ENCODE measurements at places on chromosomes 1 and 21.

- no peak for DNase-seq
Measured at GRCh38 chr1:188423073-188423472, 1594.3 kb downstream of the PLA2G4A start.

DNA sequence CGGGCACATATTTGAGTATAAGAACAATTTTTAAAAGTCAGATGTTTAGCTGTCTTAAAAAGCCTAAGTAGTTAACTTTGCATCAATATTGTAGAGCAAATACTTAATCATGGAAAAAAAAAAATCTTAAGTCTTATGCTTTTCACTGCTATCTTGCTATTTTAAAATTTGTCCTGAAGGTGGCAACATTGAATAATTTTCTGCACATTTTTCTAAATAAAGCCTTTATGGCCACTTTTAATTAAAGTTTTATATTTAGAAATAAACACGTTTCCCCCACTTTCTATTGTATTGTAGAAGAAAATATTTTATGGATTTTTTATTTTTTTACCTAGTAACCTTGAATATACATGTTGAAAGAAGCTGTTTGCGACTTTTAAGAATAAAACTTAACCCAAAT is 198.8 kb downstream of the AMY1C start:
- DNase-seq = no peak

GRCh38 chr1:205122489-205122882 is 708 bp upstream of the RBBP5 start:
- DNase-seq = no peak

GRCh38 chr1:32077451-32077850 is 4.7 kb downstream of the TMEM39B start:
- no peak for DNase-seq

- DNase-seq = no peak
Measured at GRCh38 chr1:6016191-6016865, 24.1 kb upstream of the NPHP4 start.

- no peak for DNase-seq
Measured at GRCh38 chr1:3292868-3293562, 161.4 kb upstream of the ARHGEF16 start.

DNA sequence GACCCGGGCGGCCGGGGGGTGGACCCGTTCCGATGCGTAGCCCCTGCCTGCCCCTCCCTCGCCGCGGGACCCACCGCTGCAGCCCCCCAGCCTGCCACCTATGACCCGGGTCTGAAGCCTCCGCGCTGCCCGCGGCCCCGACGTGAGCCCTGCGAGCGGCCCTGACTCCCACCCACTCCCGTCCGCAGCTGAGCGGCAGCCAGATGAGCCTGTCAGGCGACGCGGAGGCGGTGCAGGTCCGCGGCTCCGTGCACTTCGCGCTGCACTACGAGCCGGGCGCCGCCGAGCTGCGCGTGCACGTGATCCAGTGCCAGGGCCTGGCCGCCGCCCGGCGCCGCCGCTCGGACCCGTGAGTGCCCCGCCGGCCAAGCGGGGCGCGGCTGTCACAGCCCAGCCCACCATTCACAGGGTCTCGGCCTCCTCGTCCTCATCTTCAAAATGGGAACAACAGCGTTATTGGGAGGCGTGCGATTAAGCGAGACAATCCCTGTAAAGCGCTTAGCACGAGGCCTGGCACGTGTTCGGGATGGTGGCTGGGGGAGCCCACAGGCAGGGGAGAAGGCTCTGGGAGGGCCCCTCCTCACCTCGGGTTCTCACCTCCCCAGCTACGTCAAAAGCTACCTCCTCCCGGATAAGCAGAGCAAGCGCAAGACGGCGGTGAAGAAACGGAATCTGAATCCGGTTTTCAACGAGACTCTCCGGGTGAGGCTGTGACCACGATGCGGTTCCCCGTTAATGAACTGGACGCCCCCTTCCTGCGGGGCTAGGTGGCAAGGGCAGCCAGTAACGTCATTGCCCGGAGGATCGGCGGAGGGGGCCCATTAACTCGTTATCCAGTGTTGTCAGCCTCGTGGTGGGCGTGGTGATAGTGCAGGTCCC is 8.2 kb downstream of the SYTL1 start:
- no peak for DNase-seq

DNA sequence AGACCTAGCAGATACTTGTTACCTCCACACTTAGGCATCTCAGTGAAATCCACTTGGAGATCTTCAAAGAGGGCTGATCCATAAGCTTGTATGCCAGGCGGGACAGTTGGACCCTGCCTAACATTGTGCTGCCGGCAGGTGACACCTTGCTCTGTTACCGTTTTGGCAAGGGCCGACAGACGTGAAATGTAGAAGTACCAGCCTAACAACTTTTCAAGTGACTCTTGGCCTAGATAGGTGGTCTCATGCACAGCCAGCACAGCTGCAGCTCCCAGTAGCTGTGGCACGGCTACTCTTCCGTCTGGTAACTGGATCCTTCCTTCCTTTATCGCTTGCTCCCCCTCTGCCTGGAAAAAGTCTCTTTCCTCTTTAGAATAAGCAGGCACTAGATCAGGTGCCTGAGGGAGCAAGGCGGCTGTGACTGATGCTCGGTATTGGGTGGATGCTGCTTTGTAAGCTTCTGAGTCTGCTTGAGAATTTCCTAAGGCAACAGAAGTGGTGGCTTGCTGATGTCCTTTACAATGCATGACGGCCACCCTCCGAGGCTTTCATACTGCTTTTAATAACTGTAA is 713.5 kb downstream of the AMY1C start:
- DNase-seq = no peak

DNA sequence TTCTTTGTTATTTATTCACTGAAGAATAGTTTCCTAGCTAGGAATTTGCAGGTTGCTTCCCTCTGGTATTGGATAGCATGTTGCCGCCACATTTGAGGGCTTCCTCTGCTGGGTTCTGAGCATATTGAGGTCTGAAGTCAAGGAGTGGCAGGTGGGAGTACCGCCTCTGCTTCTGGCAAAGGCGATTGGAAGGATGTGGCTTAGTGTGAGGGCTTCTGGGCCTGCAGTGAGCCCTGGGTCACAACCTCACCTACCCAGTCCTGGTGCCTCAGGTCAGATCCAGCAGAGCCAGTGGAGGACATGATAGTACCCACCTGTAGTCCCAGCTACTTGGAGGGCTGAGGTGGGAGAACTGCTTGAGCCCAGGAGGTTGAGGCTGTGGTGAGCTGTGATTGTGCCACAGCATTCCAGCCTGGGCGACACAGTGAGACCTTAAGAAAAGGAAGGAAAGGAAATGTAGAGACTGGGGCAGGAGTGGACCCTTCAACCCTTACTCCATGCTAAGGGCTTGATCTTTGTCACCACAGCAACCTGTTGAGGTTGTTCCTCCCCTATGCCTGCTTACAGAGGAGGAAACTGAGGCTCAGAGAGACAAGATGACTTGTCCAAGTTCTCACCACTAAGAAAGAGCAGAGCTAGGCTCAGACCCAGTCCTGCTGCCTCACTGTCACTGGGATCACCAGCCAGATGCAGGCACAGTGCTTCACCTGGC is 22.8 kb downstream of the A3GALT2 start:
- no peak for DNase-seq

GRCh38 chr1:214216779-214217178 is 64.2 kb upstream of the SMYD2 start:
- no peak for DNase-seq

GRCh38 chr1:33410091-33410701 is 20.7 kb downstream of the PHC2 start:
- DNase-seq = no peak

GRCh38 chr1:12553963-12554362 is 64.0 kb downstream of the DHRS3 start:
- DNase-seq = no peak

GRCh38 chr1:118944133-118944532 is 44.0 kb downstream of the TBX15 start:
- DNase-seq = no peak

DNA sequence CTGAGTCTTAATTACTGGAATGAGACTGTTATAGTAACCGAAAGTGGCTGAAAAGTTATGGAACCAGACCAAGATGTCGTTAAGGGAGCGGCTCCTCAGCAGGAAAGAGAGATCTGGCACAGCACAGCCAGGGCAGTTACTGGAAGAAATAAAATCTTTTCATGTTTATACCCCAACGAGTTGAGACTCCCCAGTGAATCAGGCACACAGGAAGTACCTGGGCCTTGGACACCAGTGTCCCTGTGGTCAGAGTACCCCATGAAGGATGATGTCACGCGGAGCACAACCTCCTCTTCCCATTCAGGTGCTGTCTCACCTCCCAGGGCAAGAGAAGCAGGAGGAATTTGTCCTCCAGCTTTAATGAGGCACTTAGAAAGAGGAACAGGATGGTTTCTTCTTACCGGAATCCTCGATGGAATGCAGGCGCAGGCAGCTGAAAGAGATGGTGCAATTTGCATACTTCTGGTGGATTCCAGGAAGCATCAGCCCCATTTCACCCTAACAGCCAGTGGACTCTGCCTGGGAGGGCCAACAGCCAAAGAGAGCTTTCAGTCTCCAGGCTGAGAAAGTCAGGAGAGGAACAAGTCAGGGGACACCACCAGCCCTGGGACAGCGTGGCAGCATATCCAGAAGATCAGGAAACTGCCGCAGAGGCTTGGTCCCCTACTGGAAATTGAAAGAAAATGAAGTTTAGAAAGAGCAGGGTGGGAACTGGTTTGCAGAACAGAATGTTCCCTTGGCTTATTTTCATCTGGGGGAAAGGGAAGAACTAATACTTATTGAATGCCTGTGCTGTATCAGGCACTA is 35.9 kb upstream of the CTTNBP2NL start:
- no peak for DNase-seq

DNA sequence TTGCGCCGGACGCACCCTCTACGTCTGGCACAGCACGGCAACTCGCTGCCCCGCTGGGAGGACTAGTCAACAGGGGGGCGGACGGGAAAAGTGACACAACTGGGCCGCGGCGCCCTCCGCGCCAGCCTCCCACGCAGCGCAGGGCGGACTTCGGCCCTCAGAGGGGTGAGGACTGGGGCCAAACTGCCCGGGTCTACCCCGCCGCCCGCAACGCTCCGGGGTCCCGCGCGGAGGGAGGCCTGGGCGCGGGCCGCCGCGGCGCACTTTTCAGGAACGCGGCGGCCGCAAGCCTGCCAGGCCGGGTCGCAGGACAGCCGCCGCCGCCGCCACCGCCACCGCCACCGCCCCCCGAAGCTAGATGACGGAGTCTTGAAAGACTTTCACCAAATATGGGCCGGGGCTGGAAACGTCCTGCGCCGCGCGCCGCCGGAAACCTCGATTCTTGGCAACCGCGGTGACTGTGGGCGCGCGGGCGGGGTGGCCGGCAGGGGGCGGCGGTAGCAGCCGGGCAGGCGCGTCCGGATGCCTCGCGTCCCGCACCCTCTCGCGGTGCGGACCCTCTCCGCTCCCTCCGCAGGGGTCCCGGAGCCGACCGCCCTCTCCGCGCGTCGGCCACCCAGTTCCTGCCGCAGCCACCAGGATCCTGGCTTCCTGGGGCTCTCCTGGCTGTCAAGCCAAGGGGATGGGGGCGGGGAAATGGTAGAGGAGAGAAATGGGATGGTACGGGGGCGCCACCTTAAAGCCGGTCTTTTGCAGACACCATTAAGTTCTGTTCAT is 3.7 kb upstream of the CCN1 start:
- no peak for DNase-seq

- DNase-seq = no peak
Measured at GRCh38 chr1:52814465-52814864, 28.1 kb upstream of the ZYG11A start.

- DNase-seq = no peak
Measured at GRCh38 chr1:169012416-169012815, 94.1 kb upstream of the ATP1B1 start.

DNA sequence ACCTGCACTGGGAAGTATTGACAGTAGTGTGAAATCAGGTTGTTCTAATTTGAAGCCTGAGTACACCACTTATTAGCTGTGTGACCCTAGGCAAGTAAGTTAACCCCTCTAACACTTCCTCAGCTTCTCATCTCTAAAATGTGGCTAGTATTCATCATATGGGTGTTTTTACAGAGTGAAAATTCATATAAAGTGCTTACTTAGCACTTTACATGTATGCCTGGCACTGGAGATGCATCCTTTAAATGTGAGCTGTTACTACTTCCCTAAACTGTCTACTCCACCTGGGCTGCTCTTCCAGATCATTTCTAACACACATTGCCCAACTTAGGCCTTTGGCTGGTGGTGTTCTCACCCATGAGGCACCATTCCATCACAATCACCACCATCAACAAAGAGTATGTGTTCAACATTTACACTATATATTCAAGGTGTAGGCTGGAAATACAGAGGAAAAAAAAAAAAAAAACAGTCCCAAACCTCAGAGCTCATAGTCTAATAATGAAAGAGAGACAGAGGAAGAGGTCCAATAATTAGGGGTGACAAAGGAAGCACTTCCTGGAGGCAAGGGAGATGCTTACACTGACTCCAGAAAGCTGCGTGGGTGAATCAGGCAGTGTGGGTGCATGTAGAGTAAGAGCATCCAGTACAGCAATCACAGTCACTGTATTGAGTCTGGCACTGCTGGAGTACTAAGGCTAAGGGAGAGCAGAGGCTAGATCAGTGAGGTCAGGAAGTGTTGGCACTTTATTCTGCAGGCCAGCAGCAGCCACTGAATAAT is 3.6 kb downstream of the STX6 start:
- DNase-seq = no peak

- DNase-seq = no peak
Measured at GRCh38 chr1:115144176-115144575, 54.9 kb upstream of the TSPAN2 start.

GRCh38 chr1:48472638-48473037 is 634 bp upstream of the SPATA6 start:
- DNase-seq = no peak

- DNase-seq = no peak
Measured at GRCh38 chr1:41354956-41355355, 6.3 kb upstream of the FOXO6 start.

DNA sequence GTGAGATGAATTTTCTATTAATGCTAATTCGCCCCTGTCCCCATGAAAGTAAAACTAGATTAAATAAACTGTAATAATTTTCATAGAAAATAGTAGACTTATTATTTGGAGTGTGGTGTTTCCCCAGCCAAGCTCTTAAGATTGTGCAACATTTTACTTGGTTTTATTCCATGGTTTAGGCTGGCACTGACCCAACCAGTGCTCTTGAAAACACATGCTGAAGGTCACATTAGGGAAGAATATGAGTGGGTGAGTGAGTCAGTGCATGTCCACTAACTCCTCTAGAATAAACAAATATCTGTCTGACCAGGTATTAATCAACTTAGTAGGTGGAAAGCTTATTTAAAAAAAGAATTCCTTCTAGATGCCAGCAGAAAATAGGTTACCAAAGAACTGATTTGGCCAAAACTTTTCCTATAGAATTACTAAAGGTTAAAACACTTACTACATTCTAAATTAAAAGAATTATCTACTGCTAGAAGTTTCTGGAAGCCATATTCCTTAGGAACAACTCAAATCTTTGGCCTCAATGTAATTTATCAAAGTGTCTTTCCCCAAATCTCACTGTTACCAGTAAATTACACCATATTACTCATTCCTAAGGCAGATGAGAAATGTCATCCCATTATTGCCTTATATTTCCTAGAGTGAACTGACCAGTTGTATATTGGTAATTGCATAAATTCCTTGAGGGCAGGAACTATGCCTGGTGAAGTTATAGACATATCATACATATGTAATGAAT is 89.7 kb upstream of the RGS1 start:
- no peak for DNase-seq

- DNase-seq = no peak
Measured at GRCh38 chr1:178630417-178630816, 94.6 kb upstream of the RALGPS2 start.

Measured in stimulated activated CD8-positive, alpha-beta memory T cell treated with anti-CD3 and anti-CD28 coated beads, Interleukin-7, amount 100 ng/mL, for 1 hour (primary cell).